Stimulated activated CD4-positive, alpha-beta T cell treated with anti-CD3 and anti-CD28 coated beads, TNF-alpha, amount 100 ng/mL, for 4 hours (primary cell): ENCODE measurements at places on chromosomes 12 and 14.

GRCh38 chr12:92029136-92029535, 116.5 kb downstream of the BTG1 start:
- no peak for DNase-seq

DNA sequence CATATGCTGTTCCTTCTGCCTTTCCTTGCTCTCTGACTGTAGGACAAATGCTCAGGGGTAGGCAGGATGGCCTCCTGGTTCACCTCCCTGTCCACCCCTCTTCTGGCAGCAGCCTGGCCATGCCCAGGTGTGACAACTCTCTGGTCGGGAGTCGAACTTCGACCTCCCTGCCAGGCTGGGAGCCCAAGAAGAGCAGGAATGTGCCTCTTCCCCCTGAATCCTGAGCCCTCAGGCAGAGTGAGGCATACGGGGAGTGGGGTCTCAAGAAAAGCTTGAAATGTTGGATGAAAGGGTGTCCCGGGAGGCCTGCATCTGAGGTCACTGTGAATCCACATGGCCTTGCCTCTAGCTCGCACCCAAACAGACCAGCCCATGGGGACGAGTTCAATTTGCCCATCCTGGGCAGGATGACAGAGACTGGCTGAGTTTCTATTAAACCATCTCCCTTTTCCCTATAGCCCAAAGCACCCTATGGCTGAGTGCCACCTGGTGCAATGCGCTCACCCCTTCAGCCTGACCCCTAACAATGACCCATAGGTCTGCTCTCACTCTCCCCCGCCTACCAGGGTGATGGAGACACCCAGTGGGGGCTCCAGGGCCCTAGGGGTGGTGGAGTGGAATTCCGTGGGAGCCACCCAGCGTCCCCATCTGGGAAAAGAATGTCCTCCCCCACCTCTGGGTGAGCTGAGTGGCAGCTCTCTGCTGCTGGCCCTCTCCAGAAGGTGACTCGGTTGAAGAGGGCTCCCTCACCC, 52.9 kb upstream of the DIO3 start:
- no peak for DNase-seq

DNA sequence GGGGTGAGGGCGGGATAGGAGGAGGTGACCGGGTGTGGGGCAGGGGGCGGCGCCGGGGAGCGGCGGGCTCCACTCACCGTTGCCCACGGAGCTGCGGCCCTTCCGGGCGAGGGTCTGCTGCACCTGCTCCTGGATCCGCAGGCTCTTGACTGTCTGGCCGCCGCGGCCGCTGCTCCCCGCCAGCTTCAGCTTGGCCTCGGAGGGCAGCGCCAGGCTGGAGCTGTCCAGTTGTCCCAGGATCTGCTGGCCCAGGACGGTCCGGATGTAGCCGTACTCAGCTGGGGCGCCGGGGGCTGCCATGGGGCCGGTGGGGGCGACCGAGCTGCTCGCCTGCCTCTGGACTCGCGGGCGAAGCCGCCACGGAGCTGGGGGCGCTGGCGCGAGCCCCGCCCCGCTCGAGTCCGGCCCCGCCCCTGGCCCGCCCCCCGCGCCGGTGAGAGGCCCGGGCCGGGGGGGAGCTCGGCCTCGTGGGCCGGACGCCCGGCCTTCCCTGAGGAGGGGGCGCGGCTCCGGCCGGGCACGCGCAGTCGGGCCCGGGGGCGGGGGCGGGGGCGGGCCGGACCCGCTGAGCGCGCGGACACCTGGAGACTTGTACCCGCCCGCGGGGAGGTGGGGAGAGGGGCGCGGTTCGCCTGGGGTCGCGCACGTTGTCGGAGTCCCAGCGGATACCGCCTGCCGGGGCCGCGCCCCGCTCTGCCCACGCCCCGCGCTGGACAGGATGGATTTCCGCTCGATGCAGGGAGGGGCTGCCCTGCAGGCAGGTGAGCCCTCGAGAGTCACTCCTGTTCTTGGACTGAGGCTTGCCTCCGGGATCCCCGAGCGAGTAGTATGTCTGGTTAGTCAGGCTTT, at the start of gene PKP2:
PKP2 (minus strand) TSS at position 346 of the 849 bp plus-strand sequence; CDS start at position 300, 46 bp downstream.
- DNase-seq, result no peak

DNA sequence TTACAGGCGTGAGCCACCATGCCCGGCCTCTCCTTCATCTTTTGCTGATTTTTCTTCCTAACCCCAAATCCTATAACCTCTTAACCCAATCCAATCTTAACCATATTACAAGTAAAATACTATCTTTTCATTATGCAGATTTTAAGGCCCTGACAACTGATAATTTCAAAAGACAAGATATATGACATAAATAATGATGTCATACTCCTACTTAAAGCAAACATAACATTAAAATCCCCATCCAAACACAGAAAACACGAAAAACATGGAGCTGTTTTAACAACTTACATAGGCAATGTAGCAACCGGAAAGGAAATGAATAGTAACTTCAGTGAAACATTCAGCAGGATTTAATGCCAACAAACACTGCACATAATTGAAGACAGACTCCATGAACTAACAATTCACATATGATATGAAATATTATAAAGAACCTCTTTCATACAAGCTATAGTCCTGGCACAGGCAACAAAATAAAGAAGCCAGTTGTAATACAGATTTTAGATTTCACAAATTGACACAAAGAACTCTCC, 21.5 kb downstream of the USP44 start:
- DNase-seq, result no peak

DNA sequence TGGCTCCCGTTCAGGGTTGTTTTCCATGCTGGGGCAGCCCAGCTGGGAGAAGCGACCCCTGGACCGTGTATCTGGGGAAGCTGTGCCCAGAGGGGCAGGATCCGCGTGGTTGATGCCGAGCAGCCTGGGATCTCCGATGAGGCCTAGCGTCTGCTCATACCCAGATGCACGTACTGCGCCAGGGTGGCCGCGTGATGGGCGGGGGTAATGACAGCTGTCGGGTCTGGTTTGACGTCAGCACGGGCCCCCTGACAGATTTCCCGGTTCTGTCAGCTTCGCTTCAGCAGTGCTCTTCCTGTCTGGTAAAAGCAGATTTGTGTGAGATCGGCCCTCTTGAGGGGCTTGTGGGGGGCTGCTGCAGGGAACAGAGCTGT, 147.3 kb downstream of the TSPAN9 start:
- no peak for DNase-seq

GRCh38 chr14:35534873-35535482, 1.0 kb downstream of the INSM2 start:
- peak; percentile 35 for DNase-seq

GRCh38 chr12:52164624-52165023, 27.2 kb downstream of the KRT80 start:
- DNase-seq, result no peak

GRCh38 chr12:88496891-88497371, 83.3 kb downstream of the KITLG start:
- DNase-seq, result no peak
